Trophoblast cell (in vitro differentiated cells and primary cell): ENCODE measurements at places on chromosomes 13 and 19.

DNA sequence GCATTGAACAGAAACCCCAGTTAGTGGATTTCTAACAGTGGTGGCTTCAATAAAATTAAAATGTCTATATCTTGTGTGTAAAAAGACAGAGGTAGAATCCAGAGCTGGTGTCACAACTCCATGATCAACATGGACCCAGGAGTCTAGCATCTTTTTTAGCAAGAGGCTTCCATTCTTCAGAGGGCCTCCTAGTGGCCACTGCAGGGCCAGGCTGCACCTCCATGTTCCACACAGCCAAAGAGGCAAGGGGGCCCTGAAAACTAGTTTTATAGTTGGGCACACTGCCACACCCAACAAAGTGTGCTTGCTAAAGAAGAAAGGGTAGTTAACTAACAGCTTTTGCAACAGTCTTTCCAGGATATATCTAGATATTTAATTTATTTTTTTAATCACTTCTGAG, 12.9 kb downstream of the N4BP2L1 start:
- peak; percentile 41 for DNase-seq

DNA sequence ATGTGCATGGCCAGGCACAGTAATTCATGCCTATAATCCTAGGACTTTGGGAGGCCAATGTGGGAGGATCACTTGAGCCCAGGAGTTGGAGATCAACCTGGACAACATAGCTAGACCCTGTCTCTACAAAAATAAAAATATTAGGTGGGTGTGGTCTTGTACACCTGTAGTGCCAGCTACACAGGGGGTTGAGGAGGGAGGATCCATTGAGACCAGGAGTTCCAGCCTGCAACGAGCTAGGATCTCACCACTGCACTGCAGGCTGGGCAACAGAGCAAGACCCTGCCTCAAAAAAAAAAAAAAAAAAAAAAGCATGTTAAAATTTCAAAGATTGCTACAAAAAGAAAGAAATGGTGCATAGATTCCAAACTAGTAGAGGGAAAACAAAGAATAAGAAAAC, 37.2 kb downstream of the LTBP4 start:
- no peak for DNase-seq

GRCh38 chr13:33722216-33722915, 95.6 kb upstream of the RFC3 start:
- DNase-seq = no peak

GRCh38 chr19:44738603-44739558, 9.6 kb upstream of the BCL3 start:
- DNase-seq = peak; percentile 48

- no peak for DNase-seq
Measured at GRCh38 chr13:105591277-105591676, 944.2 kb downstream of the EFNB2 start.

DNA sequence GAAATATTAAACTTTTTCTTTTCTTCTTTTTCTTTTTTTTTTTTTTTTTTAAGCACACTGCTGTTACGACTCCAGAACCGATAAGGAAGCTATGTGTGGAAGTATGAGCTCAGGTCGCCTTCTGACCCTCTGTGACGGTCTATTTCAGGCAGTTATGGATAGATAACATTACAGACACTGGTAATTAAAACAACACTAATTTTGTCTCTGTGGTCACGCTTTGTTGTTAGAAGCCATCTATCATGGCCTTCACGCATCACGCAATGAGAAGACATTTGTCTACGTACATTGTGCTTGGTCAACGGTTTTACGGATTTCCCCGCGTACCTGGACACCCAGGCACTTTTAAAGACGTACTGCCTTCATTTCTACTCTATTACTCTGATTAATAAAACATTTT, 306.0 kb upstream of the ZNF507 start:
- DNase-seq = no peak

GRCh38 chr13:105543742-105544141, 991.7 kb downstream of the EFNB2 start:
- DNase-seq = no peak

GRCh38 chr19:16315825-16316505, 8.7 kb upstream of the KLF2 start:
- DNase-seq = peak; percentile 87

- DNase-seq = no peak
Measured at GRCh38 chr13:67013709-67014108, 216.4 kb downstream of the PCDH9 start.

DNA sequence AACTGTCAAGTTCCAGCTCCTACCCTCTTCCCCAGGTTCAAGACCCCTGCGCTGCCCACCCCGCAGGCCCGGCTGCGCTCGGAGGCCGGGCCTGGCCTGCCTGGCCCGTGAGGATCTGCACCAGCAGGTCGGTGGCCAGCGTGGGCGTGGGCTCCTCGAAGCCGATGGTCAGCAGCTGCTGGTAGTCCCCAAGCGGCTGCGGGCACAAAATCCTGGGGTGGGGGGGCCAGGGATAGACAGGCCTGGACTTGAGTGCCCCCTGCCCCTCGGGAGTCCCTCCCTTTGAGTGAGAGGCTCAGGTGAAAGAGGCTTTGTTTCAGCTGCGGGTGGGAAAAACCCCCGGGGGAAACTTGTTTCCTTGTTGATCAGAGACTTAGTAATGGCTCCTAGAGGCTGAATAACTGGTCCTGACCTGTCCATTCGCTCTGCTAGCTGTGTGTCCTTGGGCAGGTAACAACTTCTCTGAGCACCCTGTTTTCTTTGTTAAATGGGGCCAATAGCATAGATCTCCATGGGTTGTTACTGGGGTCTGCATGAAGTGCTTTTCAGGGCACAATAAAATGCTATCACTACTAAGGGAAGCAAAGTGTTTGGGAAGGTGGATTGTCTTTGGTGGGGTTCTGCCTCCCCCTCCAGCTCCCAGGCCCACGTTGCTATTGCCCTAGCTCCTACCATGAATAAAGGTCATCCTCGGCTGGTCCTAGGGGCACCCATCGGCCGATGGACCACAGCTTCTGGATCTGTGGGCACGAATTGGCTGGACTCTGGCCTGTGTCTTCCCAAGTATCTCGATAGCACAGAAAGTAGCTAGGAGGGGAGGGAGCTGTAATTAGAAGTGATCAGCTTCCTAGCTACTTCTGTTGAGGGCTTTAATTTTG, 3.5 kb downstream of the C19orf67 start:
- DNase-seq = peak; percentile 85

DNA sequence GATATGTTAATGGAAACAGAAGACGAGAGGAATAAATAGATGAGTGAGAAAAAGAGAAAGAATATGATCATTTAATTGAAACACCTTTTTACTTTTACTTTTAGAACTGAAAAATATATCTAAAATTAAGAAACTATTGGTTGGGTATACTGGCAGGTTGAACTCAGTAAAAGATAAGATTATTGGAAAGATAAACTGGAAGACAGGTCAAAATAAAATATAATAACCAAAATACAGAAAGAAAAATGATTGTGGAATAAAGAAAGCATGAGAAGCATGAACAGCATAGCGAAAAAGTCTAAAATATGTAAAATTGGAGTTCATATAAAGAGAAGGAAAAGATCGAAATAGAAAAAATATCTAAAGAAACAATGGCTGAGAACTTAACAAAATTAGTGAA, 242.2 kb upstream of the MIR17HG start:
- DNase-seq = no peak

DNA sequence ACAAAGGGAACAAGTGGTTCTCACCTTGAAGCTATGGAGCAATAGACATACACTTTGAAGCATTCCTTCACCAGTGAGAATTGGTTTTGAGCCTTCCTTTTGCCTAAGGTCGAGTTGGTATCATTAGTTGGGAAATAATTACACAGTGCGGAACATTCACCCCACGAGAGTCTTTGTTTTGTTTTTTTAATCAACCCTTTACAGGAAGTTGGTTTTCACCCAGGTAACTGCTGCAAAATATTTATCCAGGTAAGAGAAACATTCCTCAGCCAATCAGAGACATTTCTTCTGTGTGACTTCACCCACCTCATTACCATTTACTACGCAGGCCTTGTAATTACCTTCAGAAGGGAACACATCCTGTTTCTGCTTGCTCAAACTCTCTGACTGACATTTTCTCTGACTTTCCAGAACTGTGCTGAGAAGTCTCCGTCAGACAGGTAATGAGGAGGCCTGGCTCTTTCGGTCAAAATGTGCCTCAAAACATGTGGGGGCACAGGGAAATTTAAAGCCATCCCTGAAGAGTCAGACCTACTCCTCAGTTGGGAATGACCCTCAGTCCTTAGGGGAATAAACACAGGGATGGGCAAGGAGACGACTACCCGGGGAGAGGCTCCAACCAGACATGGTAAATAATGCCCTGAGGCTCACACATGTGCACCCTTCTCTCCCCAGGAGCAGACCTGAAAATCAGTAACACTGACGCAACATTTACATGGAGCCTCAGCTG, 22.7 kb upstream of the SERP2 start:
- no peak for DNase-seq

DNA sequence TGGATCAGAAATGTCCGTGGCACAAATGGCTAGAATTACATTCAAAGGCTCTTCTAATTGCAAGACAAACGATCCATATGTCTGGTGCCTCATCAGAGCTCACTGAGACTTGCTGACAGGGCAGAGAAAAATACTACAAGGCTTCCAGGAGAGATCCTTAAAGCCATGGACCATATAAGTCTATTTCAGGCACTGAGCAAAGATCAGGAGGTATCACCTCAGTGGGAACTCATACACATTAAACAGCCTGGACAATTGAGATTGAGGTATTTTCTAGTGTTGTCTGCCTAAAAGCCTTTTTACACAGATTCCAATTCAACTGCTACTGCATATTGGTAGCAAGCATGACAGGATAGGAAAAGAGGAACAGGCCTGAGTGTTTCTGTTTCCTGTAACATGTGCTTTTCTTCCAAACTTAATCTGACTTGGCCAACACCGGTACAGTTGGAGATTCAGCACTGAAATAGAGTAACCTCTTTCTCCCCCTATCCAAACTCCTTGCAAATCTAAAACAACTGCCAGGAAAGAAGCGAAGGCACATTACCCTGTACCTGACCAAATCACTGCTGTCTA, 65.9 kb downstream of the SERP2 start:
- no peak for DNase-seq

GRCh38 chr13:30204564-30204963, 102.8 kb downstream of the KATNAL1 start:
- DNase-seq = no peak

DNA sequence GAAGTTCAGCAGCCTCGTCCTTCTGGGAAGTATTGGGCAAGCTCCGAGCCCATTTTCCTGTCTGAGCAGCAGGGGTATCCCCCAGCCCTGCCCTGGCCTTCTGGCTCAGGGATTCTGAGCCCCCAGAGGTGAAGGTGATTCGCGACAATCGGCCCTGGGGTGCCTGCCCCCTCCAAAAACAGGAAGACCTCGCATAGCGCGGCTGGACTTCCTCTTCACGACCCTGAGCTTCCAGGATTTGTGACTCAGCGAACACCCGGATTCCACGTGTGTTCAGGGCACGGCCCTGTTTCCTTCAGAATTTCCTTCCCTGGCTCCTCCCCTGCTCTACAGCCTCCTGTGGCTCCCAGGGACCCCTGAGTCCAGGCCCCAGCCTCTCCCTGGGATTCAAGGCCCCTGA, at the start of gene SEMA6B:
Gene SEMA6B (minus strand): TSS at position 116 of the 400 bp plus-strand sequence. CDS start 1,227 bp downstream, outside the sequence.
- DNase-seq = no peak

- DNase-seq = peak; percentile 63
Measured at GRCh38 chr13:33321686-33322542, 36.4 kb upstream of the STARD13 start.
